ENCODE measurements at places on chromosomes 1 and 21.

GRCh38 chr1:70567167-70567566, 156.1 kb downstream of the CTH start:
- no peak for DNase-seq

DNA sequence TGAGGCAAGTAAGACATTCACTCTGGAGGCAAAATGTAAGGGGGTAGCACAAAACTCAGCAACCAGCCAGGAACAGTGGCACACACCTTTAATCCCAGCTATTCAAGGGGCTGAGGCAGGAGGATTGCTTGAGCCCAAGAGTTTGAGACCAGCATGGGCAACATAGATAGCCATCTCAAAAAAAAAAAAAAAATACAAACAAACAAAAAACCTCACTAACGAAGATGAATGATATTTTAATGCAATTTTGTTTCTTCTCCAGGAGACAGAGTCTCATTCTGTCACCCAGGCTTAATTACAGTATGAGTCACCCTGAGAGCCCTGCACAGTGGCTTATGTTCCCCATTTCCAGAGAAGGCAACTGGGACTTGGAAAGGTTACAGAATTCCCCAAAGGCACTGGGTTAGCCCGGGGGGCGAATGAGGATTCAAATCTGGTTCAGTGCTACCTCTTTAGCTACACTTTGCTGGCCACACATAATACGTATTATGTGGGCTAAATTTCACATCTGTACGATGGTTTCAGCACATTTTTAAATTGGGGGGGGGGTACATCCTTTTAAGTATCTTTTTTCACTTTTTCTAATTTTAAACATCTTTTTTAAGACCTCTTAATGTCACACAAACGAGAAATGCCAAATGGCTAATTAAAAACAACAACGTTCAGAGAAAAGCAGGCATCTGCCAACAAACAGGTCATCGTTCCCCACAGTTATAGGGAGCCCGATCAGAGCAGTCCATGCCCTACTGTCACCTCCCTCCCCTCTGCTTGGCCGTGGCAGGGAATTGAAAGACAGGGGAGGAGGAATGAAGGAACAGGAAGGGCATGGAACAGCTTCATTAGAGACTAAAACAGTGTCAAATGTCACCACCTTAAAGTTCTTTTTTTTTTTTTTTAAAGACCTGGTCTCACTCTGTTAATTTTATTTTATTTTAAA, 3.5 kb downstream of the CELA2A start:
- no peak for DNase-seq

GRCh38 chr1:49234988-49235387, 458.3 kb upstream of the BEND5 start:
- no peak for DNase-seq

- no peak for DNase-seq
Measured at GRCh38 chr1:241744591-241744990, 92.5 kb downstream of the WDR64 start.

- no peak for DNase-seq
Measured at GRCh38 chr1:167492481-167492910, 25.8 kb downstream of the CD247 start.

DNA sequence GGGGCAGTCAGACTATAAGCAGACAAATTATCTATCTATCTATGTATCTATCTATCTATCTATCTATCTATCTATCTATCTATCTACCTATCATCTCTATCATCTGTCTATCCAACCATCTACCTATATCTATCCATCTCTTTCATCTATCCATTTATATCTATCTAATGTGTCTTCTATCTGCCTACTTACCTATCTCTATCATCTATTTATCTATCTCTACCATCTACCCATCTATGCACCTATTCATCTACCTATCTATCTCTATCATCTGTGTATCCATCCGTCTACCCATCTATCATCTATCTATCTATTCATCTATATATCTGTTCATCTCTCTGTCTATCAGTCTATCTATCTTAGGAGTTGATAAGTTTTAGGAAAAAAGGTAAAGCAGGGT, 10.8 kb upstream of the COG2 start:
- no peak for DNase-seq

- no peak for DNase-seq
Measured at GRCh38 chr1:172960454-172961208, 90.1 kb downstream of the TNFSF18 start.

DNA sequence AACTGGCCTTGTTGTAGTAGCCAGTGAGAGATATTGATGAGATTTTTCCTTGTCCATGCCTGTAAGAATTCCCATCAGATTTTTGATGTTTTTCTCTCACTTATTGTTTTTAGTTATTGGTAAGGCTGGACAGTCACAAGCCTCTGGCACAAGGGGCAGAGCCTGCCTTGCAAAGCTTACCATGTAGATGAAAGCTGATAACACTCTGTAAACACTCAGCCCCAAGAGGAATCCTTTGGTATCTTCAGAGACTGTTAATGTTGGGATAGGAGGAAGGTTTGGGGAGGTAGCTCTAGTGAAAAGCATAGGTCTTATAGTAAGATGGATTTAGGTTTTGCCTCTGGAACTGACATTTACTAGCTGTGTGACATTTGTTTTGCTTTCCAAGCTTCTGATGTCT, 37.7 kb downstream of the MARK1 start:
- no peak for DNase-seq

DNA sequence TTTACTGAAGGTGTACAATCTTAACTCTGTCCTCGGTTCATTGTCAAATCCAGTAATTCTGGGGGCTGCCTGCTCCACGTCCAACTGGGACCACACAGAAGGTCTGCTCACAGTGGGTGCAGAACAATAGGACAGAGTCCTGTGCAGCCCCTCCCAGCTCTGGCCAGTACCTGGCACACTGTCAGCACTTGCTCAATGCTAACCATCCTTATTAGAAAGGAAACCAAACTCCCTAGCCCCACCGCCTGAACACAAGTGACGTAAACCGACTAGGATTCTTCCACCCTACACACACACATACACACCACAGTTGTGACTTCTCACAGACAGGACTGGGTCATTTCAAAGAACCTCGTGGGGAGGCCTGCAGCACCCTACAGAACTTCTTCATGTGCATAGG, 5.2 kb downstream of the BCAR3 start:
- DNase-seq = no peak

- DNase-seq = peak; percentile 20
Measured at GRCh38 chr1:61491497-61491896, 233.4 kb downstream of the TM2D1 start.

GRCh38 chr1:230976825-230977747, 1.6 kb downstream of the TTC13 start:
- no peak for DNase-seq

- DNase-seq = no peak
Measured at GRCh38 chr1:10204003-10204642, 6.2 kb upstream of the KIF1B start.

- no peak for DNase-seq
Measured at GRCh38 chr1:219322766-219323165, 149.1 kb downstream of the LYPLAL1 start.

- peak; percentile 29 for DNase-seq
Measured at GRCh38 chr1:192474080-192474683, 101.4 kb upstream of the RGS1 start.

DNA sequence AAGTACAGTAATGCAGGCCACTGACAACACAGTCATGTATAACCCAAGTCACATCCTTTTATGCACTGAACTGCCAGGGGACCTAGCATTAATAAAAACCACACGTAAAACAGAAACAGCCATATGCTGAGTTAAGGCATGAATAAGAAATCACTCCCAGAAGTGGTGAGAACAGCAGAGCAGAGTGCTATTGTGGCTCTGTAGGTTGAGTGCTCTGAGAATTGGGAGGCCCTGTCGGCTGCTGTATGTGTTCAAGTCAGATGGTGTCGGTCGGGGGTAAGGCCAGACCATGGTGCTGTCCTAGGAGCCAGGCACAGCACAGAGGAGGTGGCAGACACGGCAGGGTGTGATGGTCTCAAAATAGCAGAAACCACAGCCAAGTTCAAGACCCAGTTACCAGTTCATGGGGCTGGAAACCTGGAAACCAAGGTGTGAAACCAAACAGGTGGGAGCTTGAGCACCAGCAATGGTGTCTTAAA, 126.6 kb upstream of the COA6 start:
- DNase-seq = no peak

DNA sequence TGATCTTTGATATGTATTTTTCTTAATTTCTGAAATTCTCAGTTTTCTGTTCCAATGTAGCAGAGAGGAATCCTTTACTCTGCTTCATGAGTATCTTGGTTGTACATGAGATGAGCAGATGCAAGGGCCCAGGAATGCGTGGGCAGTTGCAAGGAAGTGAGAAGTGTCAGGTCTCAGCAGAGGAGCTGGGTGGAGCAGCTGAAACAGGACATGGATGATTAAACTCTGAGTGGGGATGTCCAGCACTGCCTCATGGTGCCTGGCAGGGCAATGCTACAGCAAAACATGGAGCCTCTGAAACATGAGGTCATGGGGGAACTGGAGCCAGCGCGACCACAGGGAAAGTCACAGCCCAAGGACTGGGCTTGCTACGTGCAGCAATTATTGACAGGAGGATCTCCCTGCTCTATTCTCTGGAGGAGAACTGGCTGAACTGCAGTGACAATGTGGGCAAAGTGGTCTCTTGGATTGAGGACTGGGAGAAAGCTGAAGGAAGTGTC, 48.4 kb downstream of the COLGALT2 start:
- peak; percentile 72 for DNase-seq

DNA sequence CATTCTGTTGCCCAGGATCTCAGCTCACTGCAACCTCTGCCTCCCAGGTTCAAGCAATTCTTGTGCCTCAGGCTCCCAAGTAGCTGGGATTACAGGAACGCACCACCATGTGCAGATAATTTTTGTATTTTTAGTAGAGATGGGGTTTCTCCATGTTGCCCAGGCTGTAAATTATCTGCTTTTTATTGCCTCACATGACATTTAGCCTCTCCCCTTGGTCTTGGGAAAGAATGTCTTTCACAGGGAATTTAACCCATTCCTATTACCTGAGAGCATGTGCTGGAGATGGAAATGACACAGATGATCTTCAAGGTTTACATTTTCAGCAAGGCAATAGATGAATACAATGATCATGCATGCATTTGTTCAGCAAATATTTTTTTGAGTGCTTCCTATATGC, 75.8 kb downstream of the NID1 start:
- DNase-seq = no peak

DNA sequence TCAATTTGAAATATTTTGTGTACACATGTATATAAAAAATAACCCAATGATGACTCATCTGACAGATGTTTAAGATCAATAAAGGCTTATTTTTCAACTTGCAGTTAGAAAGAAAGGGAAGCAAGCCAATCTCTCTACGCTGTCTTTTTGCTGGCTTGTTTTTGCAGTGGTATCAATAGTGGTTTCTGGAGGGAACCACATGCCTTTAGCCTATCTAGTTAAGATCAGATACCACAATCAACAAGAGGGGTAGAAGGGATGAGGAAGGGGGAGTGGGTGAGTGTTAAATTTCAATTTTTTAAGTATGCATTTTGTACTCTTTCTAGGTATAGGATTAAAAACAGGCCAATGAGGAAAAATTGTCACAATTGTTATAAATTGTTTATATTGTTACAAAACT, 276.2 kb downstream of the KCNH1 start:
- no peak for DNase-seq

DNA sequence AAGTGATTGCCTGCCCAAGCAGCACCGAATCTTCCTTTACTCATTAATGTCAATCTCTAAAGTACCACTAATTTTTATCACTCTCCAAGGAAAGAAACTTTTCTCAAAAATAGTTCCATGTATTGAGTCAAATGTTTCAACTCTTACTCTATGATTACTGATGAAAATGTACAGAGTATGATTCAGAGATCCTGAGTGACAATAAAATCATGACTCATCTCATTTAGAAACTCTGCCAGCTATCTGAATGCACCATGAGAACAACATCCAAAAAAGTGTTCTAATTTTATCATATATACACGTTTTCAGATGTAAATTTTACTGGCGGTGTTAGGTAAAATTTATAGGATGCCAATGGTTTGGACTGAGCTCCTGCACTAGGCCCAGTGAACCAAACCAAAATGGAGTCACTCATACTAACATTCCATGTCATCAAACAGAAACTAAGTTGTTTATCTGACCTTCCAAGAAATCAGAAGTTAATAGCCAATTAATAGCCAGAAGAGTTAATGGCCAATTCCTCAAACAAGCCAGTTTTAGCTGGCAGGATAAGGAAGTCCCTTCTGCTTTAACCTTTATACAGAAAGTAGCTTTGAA, 22.6 kb downstream of the PLPPR5 start:
- DNase-seq = no peak

GRCh38 chr1:172168597-172168872, 251.9 kb upstream of the C1orf105 start:
- no peak for DNase-seq

DNA sequence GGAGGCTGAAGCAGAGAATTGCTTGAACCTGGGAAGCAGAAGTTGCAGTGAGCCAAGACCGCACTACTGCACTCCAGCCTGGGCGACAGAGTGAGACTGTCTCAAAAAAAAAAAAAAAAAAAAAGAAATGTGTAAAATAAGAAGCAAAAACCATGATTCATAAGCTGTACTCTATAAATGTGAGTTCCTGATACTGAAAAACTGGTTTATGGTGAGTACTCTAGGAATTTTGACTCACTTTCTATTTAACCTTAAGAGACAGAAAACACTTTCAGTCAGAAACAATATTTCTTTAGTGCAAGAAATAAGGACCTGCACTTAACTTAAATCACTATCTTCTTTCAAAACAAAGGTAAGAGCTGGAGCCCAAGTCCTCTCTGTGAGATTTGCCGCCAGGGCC, 19.9 kb upstream of the POU2F1 start:
- DNase-seq = no peak

DNA sequence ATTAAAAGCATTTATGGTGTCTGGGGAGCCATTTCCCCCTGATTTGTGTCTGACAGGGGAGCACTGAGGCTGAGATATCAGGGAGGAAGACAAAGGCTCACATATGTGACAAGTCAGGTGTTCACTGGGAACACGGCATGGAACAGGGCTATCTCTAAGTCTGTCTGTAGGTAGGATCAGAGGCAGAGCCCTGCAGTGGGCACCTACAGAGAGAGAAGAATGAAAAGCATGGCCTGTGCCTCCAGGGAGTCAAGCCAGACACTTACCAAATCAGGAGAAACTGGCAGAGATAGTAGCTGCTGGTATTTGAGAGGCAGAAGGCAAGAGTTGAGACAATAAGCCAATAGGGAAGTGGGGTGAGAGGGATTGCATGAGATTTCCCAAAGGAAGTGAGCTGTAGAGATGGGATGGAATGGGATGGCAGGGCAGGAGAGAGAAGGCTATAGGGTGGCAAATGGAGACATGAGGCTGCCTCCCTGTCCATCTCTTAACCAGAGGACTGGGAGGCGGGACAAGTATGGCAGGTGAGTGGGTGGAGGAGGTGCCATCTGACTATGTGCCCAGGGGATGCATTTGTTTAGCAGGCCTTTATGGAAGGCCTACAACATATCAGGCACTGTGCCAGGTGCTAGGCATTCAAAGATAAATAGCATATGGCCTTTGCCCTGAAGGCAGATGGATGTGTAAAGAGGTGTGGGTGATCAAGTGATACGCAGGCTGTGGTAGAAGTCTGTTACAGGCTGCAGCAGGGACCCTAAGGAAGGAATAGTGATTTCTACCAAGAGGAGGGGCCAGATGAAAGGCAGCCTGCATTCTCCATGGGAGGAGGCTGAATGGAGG, 136.2 kb upstream of the IPO9 start:
- DNase-seq = no peak

GRCh38 chr1:56993475-56993874, 27.7 kb upstream of the C8B start:
- DNase-seq = no peak

- no peak for DNase-seq
Measured at GRCh38 chr1:203511513-203511912, 17.6 kb downstream of the OPTC start.

All from AG08396 (cell line).